ENCODE measurements at places on chromosomes 2 and 18. TPM values are rescaled to one million over a fixed set of nuclear protein-coding genes. Genes with fewer than 3 reads are reported as not detected.

Gene TRIM54
- not detected for total RNA-seq

Gene MALL
- total RNA-seq: 0.10 TPM

DNA sequence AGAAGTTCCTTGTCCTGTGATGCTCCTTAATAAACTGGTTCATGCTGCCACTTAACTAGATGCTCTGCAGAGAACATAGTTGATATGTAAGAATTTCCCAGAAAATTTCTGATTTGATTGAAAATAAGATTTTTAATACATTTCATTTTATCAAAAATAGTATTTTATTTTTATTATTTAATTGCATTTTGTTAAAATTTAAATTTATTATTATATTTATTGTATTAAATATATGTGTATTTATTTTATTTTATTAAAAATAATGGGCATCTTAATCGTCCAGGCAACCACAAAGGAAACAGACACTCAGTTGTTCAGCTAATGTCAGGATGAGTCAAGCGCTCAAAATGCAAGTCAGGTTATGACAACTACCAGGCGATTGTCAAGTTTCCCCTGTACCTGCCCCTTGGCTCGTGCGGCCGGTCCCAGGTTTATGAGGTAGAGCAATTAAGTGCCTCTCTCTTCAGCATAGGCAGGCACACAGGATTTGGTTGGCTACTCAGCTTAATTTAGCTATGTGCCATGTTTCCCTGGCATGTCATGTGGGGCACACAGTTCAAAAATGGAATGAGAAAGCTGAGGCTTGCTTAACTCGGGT is 361.2 kb downstream of the RND3 start:
- no peak for DNase-seq

GRCh38 chr2:131042148-131042775 is 51.0 kb downstream of the FAM168B start:
- no peak for DNase-seq

GRCh38 chr2:88613921-88614320 is 13.3 kb downstream of the EIF2AK3 start:
- no peak for DNase-seq

- DNase-seq: no peak
These were observed 44.7 kb upstream of the PTMA start for GRCh38 chr2:231663458-231664212.

Gene GPAT2
- not detected for total RNA-seq

DNA sequence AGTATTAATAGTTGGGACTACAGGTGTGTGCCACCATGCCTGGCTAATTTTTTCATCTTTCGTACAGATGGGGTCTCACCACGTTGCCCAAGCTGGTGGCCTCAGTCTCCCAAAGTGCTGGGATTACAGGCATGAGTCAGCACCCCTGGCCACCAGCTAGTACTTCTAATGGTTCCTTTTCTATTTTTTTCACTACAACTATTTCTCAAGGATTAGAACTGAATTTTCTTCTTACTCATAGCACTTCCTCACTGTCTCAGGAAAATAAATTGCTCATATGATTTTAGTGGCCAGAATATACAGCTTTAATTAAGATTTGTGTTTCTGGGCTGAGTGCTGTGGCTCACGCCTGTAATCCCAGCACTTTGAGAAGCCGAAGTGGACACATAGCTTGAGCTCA is 43.2 kb upstream of the SOS1 start:
- no peak for DNase-seq

GRCh38 chr18:49812286-49813068 is 856 bp downstream of the ACAA2 start:
- DNase-seq: no peak

GRCh38 chr2:73324126-73324725 is 30.9 kb upstream of the EGR4 start:
- DNase-seq: no peak
